ENCODE measurements at places on chromosomes 1 and 21.

- DNase-seq, result no peak
These were observed 5.8 kb downstream of the SERINC2 start for GRCh38 chr1:31418626-31419323.

DNA sequence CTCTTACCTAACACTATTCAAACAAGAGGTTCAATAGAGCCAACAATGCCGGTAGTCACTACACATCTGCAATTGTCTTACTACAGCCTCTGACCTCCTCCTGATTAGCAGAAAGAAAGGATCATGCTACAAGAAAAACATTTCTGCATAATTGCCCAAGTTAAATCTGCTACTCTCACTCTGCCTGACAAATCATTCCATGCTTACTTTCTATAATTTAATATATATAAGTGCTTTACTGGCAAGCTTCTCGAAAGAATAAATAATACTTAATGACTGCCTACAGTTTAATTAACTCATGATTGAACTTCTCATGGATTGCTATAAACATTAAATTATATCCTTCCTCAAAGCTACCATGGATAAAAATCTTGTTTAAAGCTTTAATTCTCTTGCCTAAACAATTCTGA lies 156.0 kb downstream of the SLC45A1 start:
- no peak for DNase-seq

DNA sequence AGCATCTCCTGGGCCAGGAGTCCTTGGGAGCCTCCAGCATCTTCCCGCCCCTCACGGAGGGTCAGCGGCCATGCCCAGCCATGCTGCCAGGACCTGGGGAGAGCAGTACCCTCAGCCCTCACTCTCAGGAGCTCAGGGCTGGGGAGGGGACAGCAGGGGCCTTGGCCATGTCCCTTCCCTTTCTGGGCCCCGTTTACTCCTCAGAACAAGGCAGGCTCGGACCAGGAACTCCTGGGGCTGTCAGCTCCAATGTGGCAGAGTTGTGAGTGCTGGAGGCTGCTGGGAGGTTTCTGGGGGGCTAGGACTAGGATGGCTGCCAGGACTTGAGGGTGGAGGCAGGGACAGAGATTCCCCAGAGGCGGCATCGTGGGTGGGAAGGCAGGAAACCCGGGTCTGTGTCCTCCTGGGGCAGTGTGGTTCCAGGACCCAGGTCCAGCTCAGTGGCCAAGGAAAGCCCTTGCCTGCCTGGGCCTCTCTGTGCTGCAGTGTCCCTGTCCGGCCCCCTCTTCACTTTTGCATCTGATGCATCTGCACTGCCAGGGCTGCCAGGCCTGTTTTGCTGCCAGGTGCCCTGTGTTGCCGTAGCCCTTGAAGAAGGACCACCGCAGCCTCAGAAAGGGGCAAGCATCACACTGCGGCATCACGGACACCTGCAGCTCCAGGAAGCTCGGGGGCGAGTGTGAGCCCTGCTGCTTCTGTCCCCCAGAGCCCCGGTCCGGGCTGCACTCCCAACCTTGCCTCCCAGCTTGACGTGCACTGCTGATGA lies 223.9 kb downstream of the CAMTA1 start:
- no peak for DNase-seq

DNA sequence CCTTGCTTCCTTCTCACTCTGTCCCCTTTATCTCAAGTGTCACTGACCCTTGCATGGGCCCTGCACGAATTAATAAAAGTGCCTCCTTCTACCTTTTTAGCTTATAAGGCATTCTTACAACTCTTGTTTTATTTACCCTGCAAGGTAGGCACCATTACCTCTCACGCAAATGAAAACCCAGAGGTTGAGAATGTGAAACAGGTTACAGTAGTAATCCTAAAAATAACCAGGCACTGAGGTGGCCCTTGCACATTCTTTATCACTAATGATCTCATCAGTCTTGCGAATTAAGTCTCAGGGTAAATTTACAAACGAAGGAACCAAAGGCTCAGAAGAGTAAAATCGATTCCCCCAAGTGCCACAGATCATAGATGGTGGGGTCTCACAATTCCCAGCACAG lies 3.7 kb downstream of the GLIS1 start:
- DNase-seq, result no peak

- DNase-seq, result no peak
These were observed 536.6 kb upstream of the NR5A2 start for GRCh38 chr1:199490769-199491527.
